ENCODE measurements at places on chromosomes 2 and 18.

- DNase-seq, result no peak
These were observed 24.3 kb upstream of the AFF3 start for GRCh38 chr2:100166701-100167100.

- no peak for DNase-seq
These were observed 92.5 kb downstream of the KCNF1 start for GRCh38 chr2:11004199-11004598.

DNA sequence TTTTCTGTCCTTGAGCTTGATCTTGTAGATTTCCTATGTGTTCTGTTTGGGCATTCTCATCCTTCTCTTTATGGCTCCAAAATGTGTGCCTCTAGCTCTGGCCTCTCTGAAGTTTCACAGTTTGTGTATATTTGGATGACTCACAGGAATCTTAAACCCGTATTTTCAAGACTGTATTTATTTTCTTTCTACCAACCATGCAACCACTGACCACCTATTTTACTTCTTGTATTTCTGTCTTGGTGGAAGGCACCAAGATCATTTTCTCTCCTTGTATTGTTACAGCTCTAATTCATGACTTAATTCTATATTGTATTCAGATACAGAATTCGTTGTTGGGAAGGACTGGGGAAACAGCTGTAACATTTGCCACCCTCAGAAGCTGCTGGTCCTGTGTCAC is 39.5 kb downstream of the ACSL3 start:
- DNase-seq, result no peak

- DNase-seq, result no peak
These were observed 79.3 kb downstream of the TXNL1 start for GRCh38 chr18:56559044-56559443.

DNA sequence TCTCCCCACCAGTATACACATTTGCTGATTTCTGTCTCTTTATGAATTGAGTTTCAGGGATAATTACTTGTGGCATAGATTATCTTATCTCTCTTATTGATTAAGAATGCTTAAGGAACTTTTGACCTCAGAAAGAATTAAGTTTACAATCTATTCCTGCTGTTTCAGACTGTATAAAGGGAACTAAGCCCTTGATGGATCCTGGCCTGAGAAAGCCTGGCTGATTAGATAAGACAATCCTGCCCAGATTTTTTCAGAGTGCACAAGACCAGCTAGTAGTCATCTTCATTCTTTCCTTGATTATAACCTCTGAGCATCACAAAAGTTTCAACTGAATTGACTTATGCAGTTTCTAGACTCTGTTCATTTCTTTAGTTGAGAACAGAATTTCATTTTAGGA is 22.7 kb upstream of the TFPI start:
- DNase-seq, result no peak

DNA sequence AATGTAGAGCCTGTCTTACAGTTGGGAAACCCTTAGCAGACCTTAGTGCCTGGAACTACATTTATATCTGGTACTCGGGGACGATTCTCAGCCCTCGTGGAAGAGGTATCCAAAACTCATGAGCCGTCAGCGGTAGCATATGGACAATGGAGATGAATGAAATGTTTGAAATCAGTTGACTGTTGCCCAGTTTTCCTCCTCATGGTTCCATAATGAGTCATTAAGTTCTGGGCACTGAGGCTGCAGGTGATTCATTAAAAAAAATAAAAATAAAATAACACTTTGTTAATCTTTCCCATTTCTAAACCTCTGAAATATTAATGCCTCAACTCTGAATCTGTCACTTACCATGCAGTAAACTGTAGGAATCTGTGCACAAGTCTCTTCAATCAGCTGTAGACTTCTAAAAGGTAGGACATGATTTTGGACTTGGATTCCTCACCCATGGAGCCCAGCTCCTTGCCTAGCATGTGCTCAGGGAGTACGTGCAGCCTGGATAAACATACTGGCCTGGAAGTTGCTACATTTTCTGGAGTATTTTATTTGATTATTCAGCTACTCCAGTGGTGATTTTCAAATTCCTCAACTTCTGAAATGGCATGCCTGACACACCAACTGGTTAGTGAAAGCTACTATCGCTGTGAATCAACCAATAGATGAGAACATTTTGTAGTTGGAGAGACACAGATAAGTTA is 979.2 kb downstream of the CNTNAP5 start:
- DNase-seq, result no peak

- DNase-seq, result no peak
These were observed 153.7 kb downstream of the EVA1A start for GRCh38 chr2:75407038-75407530.

- no peak for DNase-seq
These were observed 50.8 kb downstream of the AGAP1 start for GRCh38 chr2:235544689-235544969.

- DNase-seq, result no peak
These were observed 3.7 kb downstream of the ANKRD53 start for GRCh38 chr2:70981866-70982810.

DNA sequence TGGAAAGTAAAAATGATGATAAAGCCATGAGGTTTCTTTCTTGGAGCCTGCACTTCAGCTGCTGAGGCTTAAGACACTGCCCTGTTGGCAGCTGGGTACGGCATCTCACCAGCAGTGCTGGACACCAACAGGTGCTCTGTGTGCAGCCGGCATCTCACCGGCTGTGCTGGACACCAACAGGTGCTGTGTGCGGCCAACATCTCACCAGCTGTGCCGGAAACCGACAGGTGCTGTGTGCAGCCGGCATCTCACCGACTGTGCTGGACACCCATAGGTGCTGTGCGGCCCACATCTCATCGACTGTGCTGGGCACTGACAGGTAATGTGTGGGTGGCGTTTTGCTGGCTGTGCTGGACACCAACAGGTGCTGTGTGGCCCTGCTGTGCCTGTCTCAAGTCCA is 190.8 kb downstream of the TMEM18 start:
- DNase-seq, result no peak

DNA sequence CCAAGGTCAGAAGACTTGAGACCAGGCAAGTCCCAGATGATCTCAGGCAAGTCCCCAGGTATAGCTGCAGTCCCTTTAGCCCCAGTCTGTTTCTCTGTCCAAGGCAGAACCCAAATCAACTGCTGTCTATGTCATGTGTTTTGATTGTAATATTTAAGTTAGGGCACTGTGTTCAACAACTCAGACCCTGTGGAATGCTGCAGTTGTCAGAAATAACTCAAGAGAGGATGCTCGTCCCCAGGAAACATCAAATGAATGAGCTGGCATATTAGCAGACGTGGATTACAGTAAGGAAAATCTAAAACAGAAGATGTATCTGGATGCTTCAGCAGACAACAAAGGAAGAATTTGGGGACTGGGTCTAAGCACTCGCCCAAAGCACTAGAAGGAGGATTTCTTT is 70.1 kb downstream of the BCL11A start:
- no peak for DNase-seq

All from retina (tissue), 1 donor.